PC-9 (cell line): ENCODE measurements at places on chromosomes 16 and 17.
A peak's percentile ranks its signal among the peaks of the same experiment; 100 is the strongest.

GRCh38 chr17:34720760-34721159, 141.4 kb downstream of the TMEM132E start:
- peak; percentile 87 for DNase-seq

- no peak for DNase-seq
Observed at GRCh38 chr16:80260906-80261311, 279.9 kb upstream of the DYNLRB2 start.

DNA sequence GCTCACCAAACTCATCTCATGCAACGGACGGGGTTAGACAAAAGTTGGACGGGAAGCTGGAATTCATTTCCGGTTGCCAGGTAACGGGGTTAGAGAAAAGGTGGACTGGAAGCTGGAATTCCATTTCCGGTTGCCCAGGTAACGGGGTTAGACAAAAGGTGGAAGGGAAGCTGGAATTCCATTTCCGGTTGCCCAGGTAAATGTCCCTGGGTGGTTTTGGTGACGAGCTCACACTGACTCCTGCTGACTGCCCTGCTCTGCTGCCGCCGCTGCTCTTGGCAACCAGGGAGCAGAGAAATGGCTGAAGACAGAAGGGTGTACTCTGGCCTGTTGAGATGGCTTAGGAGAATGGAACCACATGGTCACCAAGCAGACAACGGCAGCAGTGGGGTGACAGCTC, 170.3 kb upstream of the RPH3AL start:
- DNase-seq: no peak

- no peak for DNase-seq
Observed at GRCh38 chr16:86958423-86958822, 358.8 kb downstream of the C16orf95 start.

GRCh38 chr17:28081467-28081866, 39.0 kb downstream of the NLK start:
- DNase-seq: no peak

- no peak for DNase-seq
Observed at GRCh38 chr16:8370374-8371270, 219.7 kb downstream of the TMEM114 start.

- DNase-seq: no peak
Observed at GRCh38 chr17:5588584-5588983, 4.3 kb upstream of the NLRP1 start.

DNA sequence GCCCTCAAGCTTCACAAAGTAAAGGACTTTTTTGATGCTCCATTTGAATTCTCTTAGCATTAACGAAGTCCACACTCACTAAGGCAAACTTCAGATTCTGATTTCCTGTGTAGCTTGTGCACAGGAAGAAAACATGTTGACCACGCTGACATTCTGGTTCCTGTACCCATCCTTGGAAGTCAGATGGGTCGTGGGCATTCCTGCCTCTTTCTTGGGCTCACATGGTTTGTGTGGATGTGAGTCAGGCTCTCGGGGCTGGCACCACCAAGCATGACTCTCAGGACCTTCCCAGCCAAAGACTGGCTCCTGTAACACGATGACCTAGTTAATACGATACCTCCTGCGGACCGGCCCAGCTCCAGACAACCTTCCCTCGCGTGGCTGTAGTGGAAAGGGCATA, 32.8 kb downstream of the ARSG start:
- no peak for DNase-seq

DNA sequence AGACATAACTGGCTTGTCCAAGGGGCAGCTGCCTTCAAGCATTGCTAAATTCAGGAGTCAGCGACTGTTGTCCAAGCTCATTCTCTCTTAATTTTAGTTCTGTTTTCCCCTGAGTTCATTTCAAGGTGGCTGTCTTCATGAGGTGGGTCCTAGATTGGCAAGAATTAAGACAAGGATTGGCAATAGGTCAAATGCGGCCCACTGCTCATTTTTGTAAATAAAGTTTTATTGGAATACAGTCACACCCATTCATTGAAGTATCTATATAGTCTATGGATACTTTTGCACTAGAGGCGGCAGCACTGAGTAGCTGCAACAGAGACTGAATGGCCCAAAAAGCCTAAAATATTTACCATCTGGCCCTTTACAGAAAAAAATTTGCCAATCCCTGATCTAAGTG, 73.8 kb downstream of the TMEM114 start:
- no peak for DNase-seq

GRCh38 chr17:43907998-43908721, 824 bp upstream of the MPP2 start:
- no peak for DNase-seq

GRCh38 chr17:39212841-39213480, 12.8 kb downstream of the STAC2 start:
- no peak for DNase-seq

GRCh38 chr17:75625813-75626486, 7.3 kb upstream of the SMIM5 start:
- no peak for DNase-seq

- no peak for DNase-seq
Observed at GRCh38 chr17:81428121-81428515, 32.9 kb downstream of the BAHCC1 start.

GRCh38 chr17:35244341-35245195, 1.7 kb downstream of the SLFN5 start:
- peak; percentile 71 for DNase-seq

DNA sequence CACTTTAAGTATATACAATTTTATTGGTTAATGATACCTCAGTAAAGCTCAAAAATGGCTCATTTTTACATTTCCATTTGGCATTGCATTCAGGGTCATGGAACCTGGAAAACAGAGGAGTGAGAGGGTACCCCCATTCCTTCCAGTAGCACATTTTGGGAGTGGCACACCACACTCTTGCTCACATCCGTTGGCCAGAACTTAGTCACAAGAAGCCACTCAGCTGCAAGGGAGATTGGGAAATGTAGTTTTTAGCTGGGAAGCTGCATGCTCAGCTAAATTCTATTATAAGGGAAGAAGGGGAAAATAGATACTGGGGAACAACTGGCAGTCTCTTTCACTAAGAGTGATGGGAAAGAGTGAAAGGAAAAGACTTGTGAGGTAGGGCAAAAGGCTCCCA, 102.5 kb upstream of the TMEM97 start:
- DNase-seq: no peak

- DNase-seq: no peak
Observed at GRCh38 chr17:40063187-40063771, 514 bp downstream of the THRA start.
